ENCODE measurements at places on chromosomes 2 and 18.

GRCh38 chr2:158633261-158633660 is 161.9 kb upstream of the DAPL1 start:
- DNase-seq = no peak

- DNase-seq = no peak
These were observed 2.1 kb downstream of the LIPT1 start for GRCh38 chr2:99156891-99157290.

- no peak for DNase-seq
These were observed 968 bp upstream of the RALBP1 start for GRCh38 chr18:9474108-9474982.

GRCh38 chr2:27843992-27844391 is 46.2 kb downstream of the RBKS start:
- DNase-seq = no peak

- no peak for DNase-seq
These were observed 1038.2 kb upstream of the POU3F3 start for GRCh38 chr2:103815731-103816130.

DNA sequence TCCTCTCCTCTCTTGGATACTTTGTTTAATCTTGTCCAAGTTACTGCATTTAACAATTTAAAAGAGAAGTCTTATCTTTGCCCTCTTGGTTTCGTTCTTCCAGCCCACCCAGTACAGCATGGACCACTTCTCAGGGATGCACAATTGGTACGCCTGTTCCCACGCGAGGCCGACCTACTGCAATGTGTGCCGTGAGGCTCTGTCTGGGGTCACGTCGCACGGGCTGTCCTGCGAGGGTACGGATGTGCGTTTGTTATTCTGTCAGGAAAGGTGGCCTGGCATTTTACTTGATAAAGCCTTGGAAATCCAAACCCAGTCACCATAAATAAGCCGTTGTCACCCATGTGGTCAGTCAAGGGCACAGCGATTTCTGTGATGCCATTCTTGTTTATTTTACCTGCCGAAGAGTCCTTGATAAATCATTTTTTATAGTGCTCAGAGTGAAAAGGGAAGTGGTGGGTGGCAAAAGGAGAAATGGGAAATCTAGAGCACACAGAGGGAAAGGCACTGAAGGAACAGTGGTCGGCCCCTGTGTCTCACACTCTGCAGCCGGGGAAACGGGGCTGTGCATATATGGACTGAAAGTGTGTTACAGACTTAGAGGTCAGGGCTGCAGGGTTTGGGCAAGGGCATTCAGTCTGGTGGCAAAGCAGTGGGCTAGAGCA is 80.5 kb downstream of the DGKD start:
- no peak for DNase-seq

DNA sequence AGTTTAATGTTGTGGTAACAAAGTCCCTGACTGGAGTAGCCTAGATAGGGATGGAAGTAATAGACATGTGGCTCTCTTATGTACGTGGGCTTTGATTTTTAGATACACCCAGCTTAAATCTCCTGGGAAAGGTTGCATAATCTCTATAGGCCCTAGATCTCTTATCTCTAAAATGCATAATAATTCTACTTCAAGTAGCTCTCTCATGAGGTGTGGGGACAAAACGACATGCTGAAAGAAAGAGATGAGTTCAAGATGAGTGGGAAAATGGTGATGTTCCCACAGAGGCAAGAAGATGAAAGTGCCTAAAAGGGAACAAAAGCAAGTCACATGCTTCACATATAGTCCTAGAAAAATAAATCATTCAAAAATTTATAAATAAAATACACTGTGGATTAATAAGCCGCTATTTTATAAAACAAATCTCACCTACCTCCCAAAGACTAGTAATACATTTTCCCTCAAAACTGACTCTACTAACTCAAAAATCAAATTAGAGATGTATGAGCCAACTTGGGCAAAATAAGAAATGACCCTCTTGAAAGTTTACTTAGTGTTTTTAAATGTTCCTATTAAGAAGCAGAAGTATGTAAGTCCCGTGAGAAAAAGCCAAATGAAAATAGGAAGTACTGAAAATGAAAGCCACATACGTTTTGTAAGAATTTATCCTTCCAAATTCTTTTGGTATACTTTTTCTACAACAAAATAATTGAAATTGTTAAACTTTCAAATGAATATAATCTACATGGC is 148.2 kb upstream of the ITGA4 start:
- no peak for DNase-seq

GRCh38 chr18:8721716-8722115 is 16.4 kb downstream of the MTCL1 start:
- no peak for DNase-seq

DNA sequence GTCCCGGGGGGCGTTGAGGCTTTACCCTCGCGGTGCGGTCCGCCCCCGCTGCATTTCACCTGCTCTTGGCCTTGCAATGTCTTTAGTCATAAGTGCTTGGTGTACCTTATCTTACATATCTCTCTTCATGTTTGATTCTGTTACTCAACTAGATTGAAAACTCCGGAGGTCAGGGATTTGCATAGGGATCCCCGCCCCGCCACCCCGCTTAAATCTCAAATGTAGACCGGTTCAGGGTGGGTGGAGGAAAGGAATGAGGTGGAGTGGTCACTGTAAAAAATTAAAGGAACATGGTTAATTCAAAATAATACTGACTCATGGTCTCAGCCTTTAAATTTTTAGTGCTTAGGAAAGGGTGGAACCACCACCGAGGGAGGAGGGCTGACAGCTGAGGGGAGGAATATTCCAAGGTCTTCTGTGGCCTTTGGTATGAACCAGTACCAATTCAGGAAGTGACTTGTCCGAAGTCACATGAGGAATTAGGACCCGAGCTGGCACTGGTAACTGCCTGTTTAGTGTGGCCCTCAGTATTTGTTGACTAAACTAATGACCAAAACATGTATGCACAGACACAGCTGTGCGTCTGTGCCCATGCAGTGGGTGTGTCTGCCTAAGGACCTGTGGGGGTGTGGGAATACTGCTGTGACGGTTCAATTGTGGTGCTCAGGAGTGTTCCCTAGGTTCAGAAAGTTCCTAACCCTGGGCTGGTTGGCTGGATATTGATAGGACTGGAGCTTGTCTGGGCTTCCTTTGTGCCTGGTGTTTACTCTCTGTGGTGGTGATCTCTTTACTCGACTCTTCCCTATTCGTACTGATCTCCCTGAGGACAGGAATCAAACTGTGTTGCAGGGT is 1.0 kb downstream of the PLEKHB2 start:
- peak; percentile 55 for DNase-seq

DNA sequence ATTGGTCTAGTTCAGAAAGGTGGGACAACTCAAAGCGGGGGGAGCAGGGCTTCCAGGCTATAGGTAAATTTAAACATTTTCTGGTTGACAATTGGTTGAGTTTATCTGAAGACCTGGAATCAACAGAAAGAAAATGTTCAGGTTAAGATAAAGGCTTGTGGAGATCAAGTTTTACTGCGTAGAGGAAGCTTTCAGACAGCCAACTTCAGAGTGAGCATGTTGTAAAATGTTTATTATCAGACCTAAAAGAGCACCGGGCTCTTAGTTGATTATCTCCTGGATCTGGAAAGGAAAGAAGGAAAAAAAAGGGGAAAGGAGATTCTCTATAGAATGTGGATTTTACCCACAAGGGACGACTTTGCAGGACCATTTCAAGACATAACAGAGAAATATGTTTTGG is 227.0 kb upstream of the SH3BP4 start:
- DNase-seq = no peak

DNA sequence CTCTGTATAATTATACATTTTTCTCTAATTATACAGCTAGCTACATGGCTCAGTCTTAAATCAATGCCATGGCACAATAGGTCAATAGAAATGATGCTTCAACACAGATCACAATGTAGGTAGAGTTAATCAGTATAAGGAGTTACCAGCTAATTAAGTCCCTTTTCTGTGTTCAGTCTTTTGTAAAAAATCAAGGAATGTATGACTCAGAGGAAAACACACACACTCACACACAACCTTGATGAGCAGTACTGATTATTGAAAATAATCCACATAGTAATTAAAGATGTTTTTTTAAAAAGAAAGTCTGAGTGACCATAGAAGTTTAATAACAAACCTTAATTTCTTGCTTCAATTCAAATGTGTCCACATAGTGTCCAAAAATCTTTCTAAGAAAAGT is 691.3 kb downstream of the LRP1B start:
- no peak for DNase-seq

DNA sequence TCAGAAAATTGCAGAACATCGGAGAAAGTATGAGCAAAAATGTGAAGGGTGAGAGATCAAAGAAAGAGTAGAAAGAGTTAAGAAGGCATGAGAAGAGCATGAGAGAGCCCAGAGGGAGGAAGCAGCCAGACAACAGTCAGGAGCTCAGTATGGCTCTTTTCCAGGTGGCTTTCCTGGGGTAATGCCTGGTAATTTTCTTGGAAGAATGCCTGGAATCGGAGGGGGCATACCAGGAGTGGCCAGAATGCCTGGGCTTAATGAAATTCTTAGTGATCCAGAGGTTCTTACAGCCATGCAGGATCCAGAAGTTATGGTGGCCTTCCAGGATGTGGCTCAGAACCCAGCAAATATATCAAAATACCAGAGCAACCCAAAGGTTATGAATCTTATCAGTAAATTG is 271.8 kb upstream of the TFPI start:
- no peak for DNase-seq

- DNase-seq = no peak
These were observed 6.4 kb upstream of the NLRC4 start for GRCh38 chr2:32271063-32271462.

- DNase-seq = no peak
These were observed 71.7 kb downstream of the SMAD7 start for GRCh38 chr18:48879008-48879431.

- no peak for DNase-seq
These were observed 75.5 kb downstream of the DTNB start for GRCh38 chr2:25597881-25598280.

DNA sequence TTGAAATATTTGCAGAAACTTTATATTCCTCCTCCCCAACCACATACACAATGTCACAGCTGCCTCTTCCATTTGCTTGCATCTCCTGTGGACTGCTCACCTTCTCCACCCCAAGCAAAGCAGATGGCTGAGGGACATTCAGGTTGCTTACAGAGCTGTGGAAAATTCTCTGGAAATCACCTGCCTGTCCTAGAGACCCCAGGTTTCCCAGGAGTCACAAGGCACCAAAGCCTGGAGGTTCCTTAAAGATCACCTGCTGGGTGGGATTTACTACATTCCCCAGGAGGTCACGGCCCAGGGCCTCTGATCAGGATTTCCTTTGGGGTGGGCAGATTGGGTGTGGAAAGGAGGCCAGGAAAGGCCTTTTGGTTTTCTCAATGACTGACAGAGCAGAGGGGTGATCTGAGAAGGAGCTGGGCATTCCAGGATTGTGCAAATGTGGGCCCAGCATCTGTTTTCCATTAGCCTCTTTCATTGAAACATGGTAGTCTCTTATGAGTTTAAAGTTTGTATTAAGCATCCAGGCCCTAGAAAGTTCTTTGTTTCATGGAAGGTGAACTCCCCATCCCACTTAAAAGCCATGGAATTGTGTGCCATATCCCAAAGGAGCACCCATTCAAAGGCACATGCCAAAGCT is 410.7 kb upstream of the TNP1 start:
- DNase-seq = no peak

- DNase-seq = no peak
These were observed 56.5 kb downstream of the TPGS2 start for GRCh38 chr18:36772241-36772723.

- no peak for DNase-seq
These were observed 125.9 kb downstream of the ANTXR1 start for GRCh38 chr2:69138793-69139459.
